ENCODE measurements at places on chromosomes 3 and 15.

DNA sequence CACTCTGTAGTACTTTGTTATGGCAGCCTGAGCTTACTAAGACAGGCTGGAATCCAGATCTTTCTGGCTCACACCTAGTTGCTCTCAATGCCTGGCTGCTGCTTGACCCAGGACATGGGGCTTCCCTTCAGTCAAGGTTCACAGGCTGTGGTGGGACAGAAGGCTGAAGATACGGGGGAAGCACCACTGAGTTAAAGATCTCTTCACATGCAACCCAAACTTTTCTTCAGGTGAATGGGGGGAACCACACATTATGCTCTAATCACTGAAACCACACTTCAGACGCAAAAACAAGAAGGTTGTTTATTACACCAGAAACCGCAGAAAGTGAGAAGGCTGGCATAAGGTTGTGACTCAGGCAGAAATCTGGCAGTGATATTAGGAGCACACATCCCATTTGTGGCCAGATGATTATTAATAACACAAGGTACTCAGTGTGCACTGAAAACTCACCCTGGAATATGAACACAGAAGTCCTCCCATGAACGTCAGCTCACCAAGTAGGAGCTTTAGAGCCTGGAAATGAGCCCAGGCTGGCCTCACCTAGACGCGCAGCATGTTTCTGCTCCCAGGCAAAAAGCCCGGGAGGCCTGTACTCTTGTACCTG, 230.5 kb upstream of the CHRNA7 start:
- DNase-seq: no peak

DNA sequence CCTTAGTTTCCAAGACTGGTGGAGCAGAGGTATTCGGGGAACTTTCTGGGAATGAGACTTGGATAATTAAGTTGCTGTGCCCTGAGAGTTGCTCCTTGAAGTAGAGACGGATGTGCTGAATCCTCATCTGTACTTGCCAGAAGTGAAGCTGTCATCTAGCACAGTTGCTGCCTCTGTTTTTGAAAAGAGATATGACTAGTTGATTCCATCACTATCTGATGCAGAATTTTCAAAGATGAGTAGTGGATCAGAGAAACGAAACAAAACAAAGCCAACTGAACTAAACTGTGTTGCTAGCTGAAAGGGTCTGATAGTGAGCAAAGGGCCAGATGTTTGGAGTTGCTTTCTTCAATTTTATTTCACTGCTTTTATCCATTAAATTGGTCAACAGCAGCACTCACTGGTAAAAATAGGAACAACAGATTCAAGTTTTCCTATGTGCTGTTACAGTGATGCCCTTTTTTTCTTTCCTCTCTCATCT, 52.7 kb downstream of the MITF start:
- DNase-seq: peak; percentile 32

DNA sequence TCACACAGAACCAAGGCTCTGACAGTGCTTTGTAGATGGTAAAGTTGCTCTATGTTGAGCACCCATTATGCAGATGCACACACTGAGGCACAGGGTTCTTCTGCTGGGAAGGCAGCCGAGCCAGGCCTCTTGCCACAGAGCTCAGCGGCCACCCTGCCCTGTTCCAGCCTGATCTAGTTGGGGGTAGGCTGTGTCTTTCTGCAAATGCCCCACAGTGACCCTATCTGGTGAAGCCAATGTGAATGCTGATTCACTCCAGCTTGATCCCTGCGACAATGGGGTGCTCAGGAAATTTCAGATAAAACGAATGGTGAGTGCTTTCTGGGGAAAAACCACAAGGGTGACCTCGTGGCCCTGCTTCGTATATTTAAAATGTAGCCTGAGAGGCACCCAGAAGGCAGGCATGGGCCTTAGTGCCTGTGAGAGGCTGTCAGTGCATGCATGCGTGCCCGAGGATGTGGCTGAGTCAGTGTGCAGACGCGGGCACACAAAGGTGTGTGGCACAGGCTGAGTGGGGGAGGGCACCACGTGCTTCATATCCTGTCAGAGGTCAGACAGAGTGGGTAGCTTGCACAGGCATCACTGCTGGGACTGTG, 85.7 kb downstream of the ATP2B2 start:
- no peak for DNase-seq

- no peak for DNase-seq
Observed at GRCh38 chr3:187072102-187072501, 67.2 kb downstream of the RPL39L start.

DNA sequence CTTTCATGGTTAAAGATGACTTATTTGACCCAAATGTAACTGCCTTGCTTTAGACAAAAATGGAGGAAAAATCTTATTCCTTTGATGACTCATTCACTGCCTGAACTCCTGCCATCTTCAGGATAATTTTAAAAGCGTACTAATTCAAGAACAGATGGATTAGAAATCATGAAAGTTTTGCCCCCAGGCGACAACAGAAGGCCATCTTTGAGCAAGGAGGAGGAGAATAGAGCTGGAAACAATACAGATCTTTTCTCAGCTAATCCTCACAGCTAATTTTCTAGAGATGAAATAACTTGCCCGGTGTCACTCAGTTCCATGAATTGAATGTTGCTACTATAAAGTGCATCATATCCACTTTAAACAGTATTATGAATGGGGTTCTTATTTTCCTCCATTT, 324.7 kb upstream of the RARB start:
- DNase-seq: no peak

GRCh38 chr15:25375557-25375956, 63.3 kb downstream of the UBE3A start:
- DNase-seq: no peak

GRCh38 chr3:152706991-152707713, 127.8 kb upstream of the P2RY1 start:
- DNase-seq: no peak

DNA sequence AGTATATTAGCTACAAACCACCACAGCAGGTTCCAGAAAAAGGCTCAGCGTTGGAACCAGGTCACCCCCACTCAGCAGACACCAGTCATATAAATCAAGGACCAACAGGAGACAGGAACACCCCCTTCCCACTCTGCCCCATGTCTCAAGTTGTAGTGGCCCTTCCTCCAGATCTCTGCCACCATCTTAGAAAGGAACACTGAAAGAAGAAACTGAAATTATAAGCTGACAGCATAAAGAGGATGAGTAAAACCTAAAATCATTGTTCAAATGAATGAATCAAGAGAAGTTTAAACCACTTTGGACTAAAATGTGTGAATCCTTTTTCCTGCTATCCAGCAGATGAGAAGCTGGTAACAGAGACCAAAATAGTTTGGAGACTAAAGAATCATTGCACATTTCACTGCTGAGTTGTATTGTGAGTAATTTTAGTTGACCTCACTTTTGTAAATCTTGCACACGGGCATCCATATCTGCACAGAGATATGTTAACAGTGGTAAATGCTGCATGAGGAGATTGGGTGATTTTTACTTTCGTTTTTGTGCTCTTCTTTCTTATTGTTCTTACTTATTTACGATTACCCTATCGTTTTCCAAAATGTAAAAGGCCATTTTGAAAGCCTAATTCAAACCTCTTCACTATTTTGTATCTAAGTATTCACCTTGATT, 19.8 kb downstream of the CCR3 start:
- DNase-seq: no peak

DNA sequence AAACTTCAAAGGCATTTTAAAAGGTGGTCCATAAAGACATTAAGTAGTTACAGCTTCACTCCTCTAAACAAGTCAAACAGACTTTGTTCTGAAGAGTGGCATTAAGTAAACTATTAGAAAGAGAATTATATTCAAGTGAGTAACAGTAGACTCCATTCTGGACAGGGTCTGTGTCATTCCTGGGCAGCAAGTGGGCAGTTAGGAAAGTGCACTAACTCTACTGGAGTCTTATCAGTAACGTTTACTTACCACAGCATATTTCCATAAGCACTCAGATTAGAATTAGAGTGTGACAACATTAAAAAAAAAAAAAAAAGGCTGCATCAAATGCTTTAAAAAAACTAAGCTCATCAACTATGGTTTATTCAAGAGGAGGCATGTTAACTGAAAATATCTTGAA, 10.6 kb downstream of the UBR1 start:
- DNase-seq: no peak

GRCh38 chr3:179967622-179968021, 69.1 kb downstream of the PEX5L start:
- DNase-seq: no peak

GRCh38 chr3:15310491-15311370, 21.7 kb downstream of the SH3BP5 start:
- DNase-seq: no peak

GRCh38 chr3:51945031-51945840, 3.1 kb downstream of the PARP3 start:
- no peak for DNase-seq

DNA sequence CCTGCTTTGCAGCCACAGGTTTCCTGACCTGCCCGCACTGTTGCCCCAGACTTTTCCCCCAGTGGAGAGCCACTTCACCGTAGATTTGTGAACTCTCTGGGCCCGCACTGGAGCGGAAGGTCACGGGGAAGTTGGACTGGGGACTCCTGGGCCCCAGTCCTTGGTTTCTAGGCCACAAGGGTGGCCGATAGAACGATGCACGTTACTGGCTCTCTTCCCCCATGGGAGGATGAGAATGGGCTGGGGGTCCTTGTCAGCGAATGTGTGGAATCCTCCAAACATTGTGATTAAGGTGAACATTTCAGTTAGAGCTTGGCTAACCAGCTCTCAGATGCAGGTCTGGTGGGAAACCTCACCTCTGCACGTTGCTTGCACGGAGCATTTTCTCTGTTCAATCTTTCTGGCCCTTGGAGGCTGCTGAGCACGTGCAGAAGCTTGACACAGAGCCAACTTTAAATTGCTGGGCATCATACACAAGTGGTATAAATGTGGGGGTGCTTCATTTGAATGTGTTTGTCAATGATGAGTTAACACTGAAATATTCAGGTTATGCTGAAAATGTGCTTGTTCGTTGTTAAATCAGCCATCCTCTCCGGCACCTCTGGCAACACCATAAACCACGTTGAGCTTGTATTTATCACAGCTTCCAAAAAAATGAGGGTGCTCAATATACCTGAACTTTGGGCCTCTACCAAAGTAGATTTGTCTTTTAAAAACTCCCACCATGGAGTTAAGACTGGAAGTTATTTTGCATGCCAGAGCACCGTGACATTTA, 976 bp downstream of the DIS3L start:
- peak; percentile 2 for DNase-seq

GRCh38 chr15:101121511-101122090, 130.2 kb downstream of the CHSY1 start:
- DNase-seq: no peak

GRCh38 chr3:180528843-180529242, 73.1 kb upstream of the TTC14 start:
- no peak for DNase-seq

DNA sequence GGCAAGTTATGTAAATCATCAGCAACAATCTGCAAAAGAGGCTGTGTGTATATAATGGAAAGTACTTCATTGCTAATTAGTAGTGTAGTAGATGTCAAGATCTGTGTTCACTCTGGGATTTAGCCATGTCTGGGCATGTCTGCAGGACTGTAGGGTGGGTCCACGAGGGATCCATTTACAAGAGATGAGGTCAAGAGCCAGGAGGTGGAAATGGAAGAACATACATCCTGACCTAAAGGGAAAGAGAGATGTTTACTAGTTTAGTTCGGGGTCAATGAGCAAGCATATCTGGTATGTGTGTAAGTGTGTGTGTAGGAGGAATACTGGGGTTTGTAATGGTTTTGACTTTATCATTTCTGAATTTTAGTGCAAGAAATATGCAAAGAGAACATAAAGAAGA, 171.5 kb upstream of the NANOGP8 start:
- no peak for DNase-seq

DNA sequence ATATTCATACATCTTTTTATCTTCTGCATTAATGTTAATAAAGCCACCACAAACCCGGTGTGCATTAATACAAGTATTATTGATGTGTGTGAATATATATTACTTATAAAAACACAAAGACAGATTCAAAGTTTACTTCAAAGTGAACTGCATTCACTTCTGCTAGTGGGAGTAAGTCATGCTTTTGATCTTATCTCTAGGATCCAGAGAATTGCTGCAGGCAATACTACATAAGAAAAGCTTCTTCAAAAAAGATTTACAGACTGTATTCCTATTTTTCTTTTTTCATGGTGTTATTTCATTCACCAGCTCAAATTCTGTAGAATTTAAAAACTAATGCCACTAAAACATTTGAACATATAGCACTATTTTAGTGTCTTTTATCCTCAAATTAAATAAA, 87.5 kb upstream of the CBLB start:
- no peak for DNase-seq

DNA sequence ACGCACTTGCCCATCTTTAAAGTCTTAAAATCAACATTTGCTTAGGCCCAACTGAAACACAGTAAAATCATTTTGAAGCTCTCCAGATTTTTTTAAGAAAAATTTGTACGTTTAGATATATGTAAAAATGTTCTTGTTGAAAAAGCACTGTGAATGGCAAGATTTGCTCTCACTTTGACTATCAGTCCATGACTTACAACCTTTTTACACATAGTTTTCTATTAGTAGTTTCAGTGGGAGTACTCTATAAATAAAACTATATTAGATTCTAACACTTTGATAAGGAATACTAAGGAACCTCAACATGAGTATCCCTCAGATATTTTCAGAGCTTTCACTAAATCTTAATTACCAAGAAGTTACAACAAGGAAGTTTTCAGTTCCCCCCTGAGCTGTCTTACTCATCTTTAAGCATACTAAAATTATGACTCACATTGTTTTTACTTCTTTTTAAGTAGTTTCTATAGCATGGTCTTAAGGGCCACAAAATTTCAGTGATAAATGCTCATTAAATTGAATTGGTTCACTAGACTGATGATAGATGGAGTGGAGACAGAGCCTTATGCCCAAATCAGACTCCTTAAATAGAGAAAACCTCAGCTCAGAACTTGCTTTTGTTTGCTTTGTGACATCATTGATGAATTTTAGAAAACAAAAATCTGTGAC, 31.6 kb upstream of the RAP2B start:
- no peak for DNase-seq

GRCh38 chr15:65827065-65827464, 35.0 kb upstream of the DENND4A start:
- no peak for DNase-seq

- DNase-seq: no peak
Observed at GRCh38 chr3:59818033-59818918, 768.5 kb upstream of the CFAP20DC start.

- DNase-seq: no peak
Observed at GRCh38 chr3:29764603-29765254, 483.9 kb downstream of the RBMS3 start.

- no peak for DNase-seq
Observed at GRCh38 chr3:115688418-115688817, 65.1 kb downstream of the GAP43 start.

DNA sequence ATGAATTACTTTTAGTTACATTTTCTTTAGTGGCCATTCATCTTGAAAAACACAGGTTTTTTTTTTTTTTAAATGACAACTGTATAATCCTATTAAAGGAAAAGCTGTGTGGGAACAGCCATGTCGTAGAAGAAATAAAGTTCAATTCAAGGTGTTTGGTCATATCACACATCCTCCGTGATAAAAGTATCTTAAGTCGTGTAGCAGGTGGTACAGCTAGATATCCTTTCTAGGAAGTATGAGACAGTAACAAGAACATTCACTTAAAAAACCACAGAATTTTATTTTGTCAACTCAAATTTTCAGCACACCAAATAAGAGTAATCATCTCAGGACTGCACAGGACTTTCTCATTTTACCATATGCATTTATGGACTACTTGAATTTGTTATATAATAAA, 16.1 kb downstream of the ZDHHC23 start:
- DNase-seq: no peak
